ENCODE measurements at places on chromosomes 7 and 10.

GRCh38 chr7:4325732-4326131, 356.4 kb upstream of the FOXK1 start:
- no peak for DNase-seq

DNA sequence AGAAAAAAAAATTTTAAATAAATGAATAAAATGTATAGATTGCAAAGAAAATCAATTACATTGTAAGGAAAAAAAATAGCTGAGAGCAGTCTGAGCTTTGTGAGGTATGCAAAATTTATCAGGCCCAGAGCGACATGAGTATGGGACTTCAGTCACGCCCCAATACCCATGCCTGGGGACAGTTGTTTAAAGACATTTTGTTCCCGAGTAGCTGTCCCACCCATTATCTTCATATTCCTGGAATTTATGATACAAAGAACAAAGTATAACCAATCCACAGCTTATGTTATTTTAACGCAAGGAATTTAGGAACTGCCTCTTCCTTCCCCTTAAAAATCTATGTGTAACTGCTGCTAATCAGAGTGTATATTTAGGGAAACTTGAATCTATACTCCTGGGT, 1.6 kb upstream of the PON2 start:
- DNase-seq: no peak

DNA sequence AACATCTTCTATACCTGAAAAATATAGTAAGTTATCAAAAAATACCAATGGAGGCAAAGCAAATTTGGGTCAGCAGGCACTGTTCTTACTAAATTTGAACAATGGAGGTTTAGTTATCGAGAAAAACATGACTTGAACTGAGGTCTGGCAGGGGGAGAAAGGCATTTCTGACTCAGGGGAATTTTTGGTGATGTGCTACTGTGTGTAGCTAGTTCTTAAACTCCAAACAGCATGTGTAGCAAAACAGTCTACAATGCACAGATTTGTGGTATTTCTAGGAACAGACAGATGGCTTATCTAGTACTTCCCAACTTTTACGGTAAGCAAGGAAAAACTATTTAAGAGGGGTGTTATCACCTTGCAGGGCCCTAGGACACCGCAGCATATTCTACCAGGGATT, 311.6 kb upstream of the LRRN3 start:
- DNase-seq: no peak

DNA sequence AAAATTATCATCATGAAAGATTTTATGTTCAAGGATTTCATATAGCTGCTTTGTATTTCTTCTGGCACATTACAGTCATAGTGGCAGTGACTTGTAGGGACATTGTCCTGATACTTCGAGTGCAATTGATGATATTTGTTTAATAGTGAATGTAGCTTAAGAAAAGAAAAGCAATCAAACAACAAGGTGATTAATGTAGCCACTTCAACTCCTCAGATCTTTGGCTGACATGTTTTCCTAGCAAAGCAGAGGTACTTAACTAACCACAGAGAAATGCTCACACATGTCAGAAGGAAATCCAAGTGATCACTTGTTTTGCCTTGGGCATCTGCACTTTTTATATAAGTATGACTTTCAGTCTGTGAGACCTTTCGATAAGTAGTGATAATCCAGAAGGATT, 470.3 kb downstream of the AUTS2 start:
- DNase-seq: no peak

GRCh38 chr10:87760195-87760905, 57.7 kb downstream of the ATAD1 start:
- DNase-seq: no peak

- no peak for DNase-seq
Observed at GRCh38 chr10:121033366-121033765, 182.2 kb downstream of the WDR11 start.

DNA sequence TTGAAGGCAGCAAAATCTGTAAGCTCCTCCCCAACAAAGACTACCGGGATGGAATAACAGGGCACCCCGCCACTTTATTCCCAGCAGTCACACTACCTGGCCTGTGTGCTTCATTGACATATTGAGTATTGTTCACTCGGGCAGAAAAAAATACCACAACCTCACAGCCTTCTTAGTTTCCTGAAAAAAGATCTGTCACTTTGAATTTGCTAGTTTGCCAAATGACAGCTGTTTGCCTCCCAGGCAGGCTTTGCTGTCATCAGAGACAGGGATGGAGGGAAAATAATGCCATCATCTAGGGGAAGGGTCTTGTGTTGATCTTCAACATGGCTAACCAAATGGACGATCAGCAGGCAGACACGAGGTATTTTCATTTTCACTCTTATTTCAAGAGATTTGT, 26.9 kb downstream of the BMPER start:
- DNase-seq: no peak

DNA sequence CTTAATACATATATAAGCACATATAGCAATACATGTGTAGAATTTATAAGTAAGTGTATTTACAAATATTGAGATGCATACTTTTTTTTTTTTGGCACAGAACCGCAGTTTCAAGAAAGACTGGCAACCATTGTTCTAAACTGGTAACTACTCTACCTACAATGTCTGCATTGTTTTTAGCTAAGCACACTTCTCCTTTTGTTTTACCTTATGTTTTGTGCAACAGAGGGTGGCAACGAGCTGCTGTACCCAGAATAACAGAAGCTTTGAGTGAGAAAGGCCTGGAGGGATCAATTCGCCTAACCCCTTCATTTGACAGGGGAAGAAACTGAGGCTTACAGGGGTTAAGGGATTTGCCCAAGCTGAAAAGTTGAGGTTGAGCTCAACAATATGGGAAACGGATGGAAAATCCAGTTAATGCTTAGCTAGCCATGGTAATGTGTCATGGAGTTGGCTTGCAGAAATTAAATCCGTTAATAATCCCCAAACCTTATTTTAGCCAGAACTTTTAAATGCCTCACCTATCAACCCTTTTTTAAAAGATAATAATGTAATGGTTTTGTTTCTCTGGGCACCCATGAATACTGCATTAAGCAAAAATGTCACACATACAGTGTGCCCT, 25.5 kb downstream of the FZD1 start:
- no peak for DNase-seq

DNA sequence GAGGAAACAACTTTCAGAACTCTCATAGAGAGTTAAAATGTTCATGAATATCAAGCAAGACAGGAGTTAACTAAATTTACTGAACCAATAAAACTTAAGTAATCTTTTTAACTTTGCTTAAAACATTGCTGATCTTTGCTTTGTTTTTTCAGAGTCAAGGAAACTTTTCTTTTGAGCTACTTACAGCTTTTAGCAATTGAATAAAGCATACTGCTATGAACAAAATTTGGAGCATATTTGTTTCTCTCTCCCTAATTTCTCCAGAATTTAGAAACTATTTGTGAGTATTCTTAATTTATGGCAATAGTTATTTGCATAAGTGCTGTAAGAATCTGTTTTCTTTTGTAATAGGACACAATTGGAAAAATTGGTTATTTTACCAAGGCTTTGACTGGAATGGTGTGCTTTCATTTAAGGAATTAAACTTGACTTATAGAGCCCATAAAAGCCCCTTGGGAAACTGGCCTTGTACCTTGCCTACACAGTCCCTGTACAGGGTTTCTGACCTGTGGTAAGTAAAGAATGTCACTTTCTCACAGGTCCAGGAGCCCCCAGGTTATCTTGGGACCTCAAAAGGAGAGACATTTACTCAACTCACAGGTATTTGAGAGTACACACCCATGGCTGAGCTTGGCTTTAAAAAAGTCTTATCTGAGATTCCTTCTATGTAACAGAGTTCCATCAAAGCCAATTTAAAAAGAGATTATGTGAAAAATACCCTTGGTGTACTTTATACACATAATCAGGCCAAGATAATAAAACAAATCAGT, 23.3 kb upstream of the KIAA1549 start:
- no peak for DNase-seq

GRCh38 chr7:112357136-112357535, 93.1 kb upstream of the IFRD1 start:
- no peak for DNase-seq

GRCh38 chr7:115005953-115006352, 84.1 kb downstream of the MDFIC start:
- no peak for DNase-seq

DNA sequence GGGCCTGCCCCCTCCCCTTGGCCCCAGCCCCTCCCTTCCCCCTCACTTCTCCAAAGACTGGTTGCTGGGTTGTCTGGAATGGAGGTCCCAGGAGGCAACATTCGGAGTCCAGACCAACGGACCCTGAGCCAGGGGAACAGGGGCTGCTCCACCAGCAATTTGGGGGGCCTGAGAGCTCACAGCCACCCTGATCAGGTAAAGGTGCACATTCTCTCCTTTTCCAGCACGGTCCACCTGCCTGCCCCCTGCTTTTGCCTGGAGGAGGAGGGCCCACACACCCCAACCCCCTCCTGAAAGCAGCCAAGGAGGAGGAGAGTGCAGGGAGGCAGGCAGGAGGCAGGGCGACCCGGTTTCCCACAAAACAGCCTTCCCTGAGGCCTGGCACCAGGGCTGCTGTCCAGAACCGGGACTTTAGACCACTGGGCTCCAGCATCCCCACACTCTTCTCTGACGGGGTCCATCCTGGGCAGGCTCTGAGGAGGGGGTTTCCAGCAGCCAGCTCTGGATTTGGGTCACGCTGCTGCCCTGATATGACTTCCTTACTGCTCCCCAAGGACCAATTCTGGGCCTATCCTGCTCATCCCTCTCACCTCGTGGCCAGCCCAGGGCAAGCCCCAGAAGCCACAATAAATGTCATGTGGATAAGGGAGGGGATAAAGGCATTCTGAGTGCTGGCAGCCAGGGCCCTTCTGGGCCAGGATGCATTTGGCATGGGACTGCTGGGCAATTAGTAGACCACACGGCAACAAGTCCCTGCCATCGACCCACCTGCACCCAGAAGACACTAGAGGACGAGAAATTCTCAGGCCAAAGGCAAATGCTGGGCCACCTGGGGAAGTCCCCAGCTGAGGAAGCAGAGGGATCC, 1.1 kb upstream of the CAMK2B start:
- no peak for DNase-seq

- DNase-seq: no peak
Observed at GRCh38 chr7:54161621-54162020, 380.6 kb upstream of the VSTM2A start.

- no peak for DNase-seq
Observed at GRCh38 chr7:44489955-44490350, 505 bp downstream of the NUDCD3 start.

GRCh38 chr7:25496476-25497368, 268.4 kb upstream of the NPVF start:
- peak; percentile 52 for DNase-seq

DNA sequence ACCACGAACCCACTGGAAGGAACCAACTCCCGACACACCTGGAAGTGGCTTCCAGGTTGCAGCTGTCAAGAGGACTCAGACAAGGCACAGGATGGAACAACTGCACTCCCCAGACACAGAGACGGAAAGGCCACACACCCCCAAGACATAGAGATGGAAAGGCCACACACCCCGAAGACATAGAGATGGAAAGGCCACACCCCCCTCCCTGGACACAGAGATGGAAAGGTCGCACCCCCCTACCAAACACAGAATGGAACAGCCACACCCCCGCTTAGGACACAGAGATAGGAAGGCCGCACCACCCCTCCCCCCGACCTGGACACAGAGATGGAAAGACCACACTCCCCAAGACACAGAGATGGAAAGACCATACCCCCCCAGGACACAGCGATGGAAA, 7.6 kb downstream of the ZNF511 start:
- no peak for DNase-seq
